Activated T-helper 1 cell treated with Interleukin-2 at 50 U/mL for 16 hours (primary cell): ENCODE measurements at places on chromosomes 16 and 17.

- DNase-seq: no peak
Observed at GRCh38 chr17:50130559-50131305, 772 bp upstream of the SAMD14 start.

DNA sequence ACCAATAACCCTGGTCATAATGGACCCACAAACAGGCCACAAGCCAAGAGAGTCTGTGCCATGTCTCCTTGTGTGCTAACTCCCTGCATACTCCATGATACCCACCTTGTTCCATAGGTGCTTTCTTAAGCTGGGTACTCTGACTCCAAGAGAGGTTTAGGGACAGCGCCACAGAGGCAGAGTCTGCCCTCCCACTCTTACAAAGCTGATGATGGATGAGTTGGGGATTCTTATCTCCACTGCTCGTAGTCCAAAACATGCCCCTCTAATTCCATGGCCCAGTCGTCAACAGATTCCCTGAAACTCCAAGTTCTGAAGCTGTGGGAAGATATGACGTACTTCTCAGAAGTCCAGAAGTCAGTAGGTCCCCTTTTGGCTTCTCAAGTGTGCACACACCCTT is 184.4 kb upstream of the CCL2 start:
- DNase-seq: no peak

DNA sequence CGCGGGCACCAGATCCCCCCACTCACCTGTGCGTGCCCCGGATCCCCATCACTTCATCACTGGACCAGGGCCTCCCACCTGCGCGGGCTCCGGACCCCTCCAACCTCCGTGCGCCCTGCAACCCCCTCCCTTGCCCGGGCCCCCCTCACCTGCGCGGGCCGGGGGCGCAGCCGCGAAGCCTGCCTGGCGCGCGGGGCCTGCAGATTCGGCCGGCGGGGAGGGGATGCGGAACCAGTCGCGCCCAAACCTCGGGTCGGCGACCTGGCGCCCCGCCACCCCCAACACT is 202 bp downstream of the CEP131 start:
- no peak for DNase-seq

- no peak for DNase-seq
Observed at GRCh38 chr16:58497468-58497867, 2.5 kb upstream of the NDRG4 start.

- DNase-seq: no peak
Observed at GRCh38 chr16:84868829-84869472, 49.2 kb downstream of the CRISPLD2 start.

DNA sequence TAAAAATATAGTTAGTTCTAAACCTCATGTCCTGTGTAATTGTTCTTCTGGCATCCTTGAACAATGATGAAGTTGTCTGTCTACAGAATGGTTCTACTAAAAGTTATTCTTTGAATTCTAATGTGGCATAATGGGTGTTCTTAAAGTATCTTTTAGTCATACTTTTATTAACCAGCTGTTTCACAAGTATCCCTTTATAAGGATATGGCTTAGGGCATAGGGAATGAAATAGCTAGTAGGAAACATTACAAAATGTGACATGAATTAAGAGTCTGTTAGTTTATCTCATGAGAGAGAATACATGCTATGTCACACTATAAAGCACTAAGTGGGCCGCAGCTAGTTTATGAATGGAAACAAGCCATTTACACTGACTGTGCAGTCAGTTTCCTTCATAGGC is 26.3 kb upstream of the CAPNS2 start:
- no peak for DNase-seq

DNA sequence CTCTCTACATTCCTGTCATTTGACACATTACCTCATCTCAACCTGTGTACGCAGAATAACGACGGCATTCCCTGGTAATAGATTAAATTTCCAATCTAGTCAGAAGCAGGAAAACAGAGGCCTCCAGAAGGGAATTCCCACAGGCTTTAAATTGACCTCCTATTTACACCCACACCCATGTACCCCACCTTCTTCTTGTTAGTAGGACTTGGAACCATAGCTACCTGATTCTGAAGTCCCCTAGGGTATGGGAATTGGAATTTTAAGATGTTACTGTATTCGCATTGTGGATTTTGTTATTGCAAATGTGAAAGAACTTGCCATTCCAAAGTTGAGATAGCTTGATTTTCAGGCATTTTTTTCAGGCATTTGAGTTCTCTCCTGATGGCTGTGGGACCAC is 377.5 kb upstream of the DYNLRB2 start:
- DNase-seq: no peak

DNA sequence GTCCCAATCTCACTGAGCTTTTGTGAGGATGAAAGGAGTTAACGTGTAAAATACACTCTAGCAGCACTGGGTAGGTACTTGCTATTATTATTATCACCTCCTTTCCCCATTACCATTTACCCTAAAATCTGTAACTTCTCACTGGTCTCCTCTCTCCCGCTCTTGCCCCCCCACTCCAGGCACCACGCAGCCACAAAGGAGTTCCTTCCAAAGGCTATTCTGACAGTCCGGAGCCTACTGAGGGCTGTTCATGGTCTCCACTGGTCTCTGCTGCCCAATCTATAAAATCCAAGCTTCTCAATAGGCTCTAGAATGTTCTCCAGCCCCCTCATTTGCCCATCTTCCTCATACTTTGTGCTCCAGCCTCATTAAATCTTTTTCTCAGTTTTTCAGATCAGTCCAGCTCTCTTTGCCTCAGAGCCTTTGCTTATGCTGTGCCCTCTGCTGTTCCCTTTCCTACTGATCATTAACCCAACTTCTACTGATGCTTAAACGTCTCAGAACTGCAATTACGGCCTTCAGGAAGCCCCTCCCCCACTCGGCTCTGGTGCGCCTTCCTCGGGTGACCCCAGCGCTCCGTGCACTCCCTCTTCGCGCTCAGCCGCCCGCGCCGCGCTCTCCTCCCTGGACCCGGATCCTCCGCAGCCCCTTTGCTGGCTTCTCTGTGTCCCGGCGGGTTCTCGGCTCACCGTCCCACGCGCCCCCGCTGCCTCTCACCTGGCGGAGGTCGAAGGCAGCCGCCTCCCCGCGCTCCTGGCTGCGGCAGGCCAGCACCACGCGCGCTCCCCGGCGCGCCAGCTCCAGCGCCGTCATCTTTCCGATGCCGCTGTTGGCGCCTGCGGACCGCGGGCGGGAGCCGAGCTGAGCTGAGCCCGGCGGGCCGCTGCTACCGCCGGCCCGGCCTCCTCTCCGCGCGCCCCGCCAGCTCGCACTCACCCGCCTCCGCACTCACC is 737 bp downstream of the DHRS13 start:
- no peak for DNase-seq

GRCh38 chr17:60230358-60230757 is 80.6 kb downstream of the CA4 start:
- DNase-seq: no peak

- no peak for DNase-seq
Observed at GRCh38 chr17:266701-267667, 85.5 kb upstream of the DOC2B start.

- no peak for DNase-seq
Observed at GRCh38 chr17:49618028-49618611, 42.4 kb downstream of the NXPH3 start.

GRCh38 chr17:77106874-77107358 is 33.9 kb upstream of the SEC14L1 start:
- DNase-seq: no peak

DNA sequence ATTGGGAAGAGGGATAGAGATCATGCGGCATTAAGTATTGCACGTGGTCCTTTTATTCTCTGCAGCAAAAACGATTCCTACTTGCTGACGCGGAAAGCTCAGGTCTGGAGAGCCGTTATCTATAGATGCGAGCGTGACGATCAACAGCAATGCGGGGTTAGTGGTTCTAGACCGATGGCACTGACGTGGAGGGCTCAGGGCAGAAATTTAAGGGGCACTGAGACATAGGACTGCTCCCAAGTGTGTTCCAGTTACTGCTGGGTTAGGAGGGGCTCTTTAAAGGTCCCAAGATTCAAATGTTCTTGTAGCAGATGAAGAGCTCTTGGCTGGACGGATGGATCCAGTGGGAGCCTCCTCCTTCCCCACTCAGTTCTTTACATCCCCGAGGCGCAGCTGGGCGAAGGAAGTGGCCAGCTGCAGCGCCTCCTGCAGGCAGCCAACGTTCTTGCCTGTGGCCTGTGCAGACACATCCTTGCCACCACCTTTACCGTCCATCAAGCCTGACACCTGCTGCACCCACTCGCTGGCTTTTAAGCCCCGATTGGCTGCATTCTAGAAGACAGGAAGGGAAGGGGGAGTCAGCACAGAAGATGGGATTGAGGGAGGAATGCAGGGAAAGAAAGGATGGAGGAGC is 732 bp upstream of the EXOSC6 start:
- no peak for DNase-seq

DNA sequence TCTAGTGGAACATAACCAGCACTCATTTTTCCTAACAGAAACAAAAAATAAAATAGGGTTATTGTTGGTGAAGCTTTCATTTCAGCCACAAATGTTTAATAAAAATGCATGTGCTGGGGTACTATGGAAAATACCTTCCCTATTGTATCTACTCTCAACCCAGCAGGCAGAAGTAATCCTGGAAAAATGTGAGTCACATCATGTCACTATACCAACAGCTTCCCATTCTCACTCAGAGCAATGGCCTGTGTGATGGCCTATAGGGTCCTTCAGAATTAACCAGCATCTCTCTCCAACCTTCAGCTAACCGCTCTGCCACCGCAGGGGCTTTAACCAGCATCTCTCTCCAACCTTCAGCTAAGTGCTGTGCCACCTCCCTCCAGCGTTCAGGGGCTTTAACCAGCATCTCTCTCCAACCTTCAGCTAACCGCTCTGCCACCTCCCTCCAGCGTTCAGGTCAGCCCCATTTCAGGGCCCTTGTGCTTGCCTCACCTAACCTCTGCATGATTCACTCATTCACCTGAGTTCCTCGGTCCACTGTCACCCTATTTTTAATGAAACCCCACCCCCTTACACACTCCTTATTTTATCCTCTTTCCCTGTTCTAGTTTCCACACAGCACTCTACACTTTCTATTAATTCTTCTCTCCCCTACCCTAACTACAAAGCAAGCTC is 34.0 kb downstream of the UBE2G1 start:
- no peak for DNase-seq

GRCh38 chr16:22278441-22279230 is 18.6 kb upstream of the POLR3E start:
- no peak for DNase-seq

DNA sequence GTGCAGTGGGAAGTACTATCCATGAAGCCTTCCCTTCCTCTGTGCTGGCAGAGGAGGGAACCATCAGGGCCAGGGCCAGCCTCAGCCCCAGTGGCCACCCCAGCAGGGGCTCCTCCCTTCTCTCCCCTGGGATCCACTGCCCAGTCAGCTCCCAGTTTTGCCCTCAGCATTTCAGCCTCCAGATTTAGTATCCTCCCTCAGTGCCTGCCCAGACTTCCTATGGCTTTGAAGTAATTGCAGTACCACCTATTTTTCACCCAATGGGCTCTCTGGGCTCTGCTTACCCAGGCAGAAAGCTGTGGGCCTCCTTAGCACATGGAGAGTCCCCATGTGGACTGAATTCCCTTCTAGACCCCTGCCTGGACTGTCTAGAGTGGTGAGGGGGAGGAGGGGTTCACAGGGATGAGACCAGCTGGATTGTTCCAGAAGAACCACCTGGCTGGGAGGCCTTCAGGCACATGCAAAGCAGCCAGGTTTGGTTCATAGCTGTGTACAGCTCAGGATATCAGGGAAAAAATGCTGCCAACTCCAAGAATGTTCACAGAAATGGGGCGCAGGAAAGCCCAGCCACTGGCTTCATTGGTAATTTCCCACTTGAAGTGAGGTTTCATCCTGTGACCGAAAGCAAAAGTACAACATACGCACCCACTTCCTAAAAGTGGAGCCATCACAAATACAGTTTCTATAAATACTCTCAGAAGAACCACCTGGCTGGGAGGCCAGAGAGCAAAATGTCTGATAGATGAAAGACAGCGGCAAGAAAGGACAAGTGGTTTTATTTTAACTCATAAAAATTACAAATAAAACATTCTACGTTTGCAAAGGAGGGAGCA is 15.2 kb upstream of the HERPUD1 start:
- no peak for DNase-seq

- DNase-seq: no peak
Observed at GRCh38 chr17:28470914-28471366, 2.5 kb upstream of the SLC13A2 start.

- DNase-seq: no peak
Observed at GRCh38 chr17:45092911-45093430, 31.9 kb downstream of the NMT1 start.

- DNase-seq: peak; percentile 82
Observed at GRCh38 chr16:31476303-31477219, 4.6 kb downstream of the TGFB1I1 start.

DNA sequence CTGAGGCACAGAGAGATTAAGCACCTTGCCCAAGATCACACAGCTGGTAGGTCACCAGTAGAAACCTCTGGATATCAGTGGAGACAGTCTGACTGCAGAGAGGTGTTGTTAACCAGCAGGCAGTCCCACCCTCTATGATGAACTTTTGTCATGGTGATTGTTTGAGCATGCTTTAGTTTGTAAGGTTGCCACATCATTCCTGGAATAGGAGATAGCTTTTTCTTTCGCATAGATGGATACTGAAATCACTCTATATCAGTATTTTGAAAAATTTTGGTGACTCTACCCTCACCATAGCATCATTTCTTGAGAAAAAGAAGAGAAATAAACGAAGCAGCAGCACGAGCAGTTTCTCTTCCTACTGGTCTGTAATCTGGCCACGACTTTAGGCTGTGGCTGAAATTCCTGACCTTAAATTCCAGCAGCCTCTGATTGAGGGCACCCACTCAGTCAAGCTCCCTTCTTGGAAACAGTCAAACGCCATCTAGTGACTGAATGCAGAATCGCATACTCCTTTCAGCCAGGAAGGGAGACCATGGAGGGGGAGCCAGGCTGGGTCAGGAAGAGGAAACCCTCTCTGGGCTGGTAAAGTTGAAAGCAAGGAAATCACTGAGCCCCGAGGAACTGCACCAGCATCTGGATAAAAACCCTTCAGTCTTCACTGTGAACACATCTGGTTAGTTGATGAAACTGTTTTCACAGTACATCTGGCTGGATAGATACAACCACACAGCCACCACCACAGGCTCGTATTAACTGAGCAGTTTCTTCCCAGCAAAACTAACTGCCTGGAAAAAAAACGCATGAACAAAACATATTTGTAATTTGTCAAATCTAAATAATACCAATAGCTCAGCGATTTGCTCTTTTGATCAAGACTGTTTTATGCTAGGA is 108.5 kb upstream of the XYLT1 start:
- DNase-seq: peak; percentile 29

- DNase-seq: no peak
Observed at GRCh38 chr16:87542531-87543102, 49.8 kb upstream of the ZCCHC14 start.

DNA sequence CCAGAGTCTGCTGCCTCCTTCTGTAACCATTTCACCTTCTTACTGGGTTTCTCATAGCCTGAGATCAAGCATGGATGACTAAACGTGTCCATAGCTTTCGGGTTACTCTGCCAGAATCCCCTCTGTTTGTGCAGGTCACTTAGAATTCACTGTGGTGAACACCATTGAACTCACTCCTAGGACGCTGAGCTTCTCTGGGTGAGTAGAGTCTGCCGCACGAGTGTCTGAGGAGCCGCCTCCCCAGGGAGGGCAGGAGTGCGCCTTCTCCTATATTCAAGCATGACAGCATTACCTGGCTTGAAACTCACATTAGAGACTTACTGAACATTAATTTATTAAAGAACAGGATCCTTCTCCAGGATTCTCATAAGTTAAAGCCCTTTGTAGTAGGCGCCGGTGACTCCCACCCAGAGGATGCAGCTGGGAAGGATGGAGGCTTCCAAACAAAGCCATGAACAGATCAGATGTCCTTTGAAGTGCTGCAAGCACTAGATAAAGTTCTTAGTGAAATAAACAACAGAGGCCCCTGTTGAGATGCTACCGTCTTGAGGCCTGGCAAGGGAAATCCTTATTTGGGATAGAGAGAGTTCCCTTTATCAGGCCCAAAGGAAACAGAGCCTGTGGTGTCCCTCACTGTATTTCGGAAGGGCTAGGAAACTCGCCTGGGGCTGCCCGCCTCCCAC is 144.6 kb upstream of the PLCG2 start:
- DNase-seq: no peak
